ENCODE measurements at places on chromosomes 2 and 18.

GRCh38 chr2:99420751-99421299 is 69.0 kb downstream of the REV1 start:
- no peak for DNase-seq
- peaks cover 6% of the 10 kb centered on the region for H3K36me3 ChIP-seq
- no peak overlapping the region for H3K27ac ChIP-seq

- no peak for DNase-seq
- no peaks in the 10 kb centered on the region for H3K36me3 ChIP-seq
- H3K27ac ChIP-seq: no peak overlapping the region
- H3K27me3 ChIP-seq: peaks cover 14% of the 10 kb centered on the region
- H3K4me1 ChIP-seq: no peaks in the 10 kb centered on the region
Observed at GRCh38 chr2:8392098-8392866, 289.6 kb upstream of the ID2 start.

DNA sequence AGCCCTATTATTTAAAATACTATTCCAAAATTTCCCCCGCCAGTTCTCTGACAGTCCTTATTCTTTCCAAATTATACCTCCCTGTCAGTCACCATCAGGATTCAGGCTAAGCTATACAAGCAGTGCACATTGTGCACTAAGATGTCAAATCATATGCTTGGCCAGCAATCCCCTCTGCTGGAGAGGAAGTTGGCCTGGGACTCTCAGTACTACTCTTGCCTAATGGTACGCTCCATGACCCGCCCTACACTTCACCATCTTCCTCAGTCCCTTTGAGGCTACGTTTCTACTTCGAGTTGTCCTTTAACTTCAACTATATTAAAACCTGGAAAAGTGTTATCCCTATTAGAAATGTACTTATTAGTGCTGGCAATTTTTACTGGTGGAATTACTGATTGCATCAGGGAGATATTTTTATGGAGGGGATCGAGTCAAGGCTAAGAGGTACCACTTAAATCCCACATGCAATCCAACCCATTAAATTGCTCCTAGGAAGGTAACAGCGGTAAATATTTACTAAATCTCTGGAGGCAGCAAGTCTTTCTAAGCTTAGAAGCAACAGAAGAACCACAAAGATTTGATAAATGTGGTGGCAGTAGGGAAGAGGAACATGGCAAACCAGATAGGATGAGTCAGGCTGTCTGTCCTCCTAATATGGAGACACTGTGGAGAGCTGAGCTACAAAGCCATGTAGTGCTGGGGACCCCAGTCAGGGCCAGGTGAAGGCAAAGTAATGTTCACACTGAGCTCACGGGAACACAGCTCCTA is 2.7 kb downstream of the USP40 start:
- H3K27me3 ChIP-seq: no peaks in the 10 kb centered on the region
- no peaks in the 10 kb centered on the region for H3K36me3 ChIP-seq
- H3K4me1 ChIP-seq: peaks cover 5% of the 10 kb centered on the region
- H3K27ac ChIP-seq: no peak overlapping the region

GRCh38 chr2:222693837-222694236 is 22.4 kb downstream of the MOGAT1 start:
- H3K4me3 ChIP-seq: no peak overlapping the region
- no peaks in the 10 kb centered on the region for H3K36me3 ChIP-seq
- no peak for DNase-seq
- no peak overlapping the region for H3K27ac ChIP-seq
- peaks cover 6% of the 10 kb centered on the region for H3K4me1 ChIP-seq

GRCh38 chr2:30282721-30283120 is 51.4 kb downstream of the LBH start:
- H3K27me3 ChIP-seq: no peaks in the 10 kb centered on the region
- peak; percentile 44 for DNase-seq
- peaks cover 89% of the 10 kb centered on the region for H3K4me1 ChIP-seq

GRCh38 chr18:43671431-43671830 is 394.1 kb upstream of the SYT4 start:
- no peaks in the 10 kb centered on the region for H3K36me3 ChIP-seq
- H3K27ac ChIP-seq: no peak overlapping the region
- no peaks in the 10 kb centered on the region for H3K4me1 ChIP-seq
- DNase-seq: no peak

- no peaks in the 10 kb centered on the region for H3K27me3 ChIP-seq
- H3K4me1 ChIP-seq: no peaks in the 10 kb centered on the region
Observed at GRCh38 chr2:237128026-237128703, 42.5 kb downstream of the COPS8 start.

DNA sequence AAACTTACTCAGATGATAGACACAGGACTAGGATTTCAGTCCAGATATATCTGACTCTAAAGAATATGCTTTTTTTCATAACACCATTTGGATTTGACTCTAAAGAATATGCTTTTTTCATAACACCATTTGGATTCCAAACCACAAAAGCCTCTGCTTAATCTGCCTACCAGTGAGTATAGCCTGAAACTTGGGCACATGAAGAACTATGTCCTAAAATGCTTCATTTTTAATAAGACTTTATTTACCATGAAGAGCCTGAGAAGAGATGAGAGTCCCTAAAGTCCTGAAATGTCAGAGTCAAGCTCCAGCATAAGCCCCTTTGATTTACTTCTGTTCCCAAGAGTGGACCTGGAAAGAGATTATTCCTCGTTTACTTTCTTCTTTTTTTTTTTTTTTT is 54.5 kb upstream of the STPG4 start:
- H3K27me3 ChIP-seq: peaks cover under 1% of the 10 kb centered on the region
- H3K36me3 ChIP-seq: no peaks in the 10 kb centered on the region
- no peak for DNase-seq
- H3K4me3 ChIP-seq: no peak overlapping the region

DNA sequence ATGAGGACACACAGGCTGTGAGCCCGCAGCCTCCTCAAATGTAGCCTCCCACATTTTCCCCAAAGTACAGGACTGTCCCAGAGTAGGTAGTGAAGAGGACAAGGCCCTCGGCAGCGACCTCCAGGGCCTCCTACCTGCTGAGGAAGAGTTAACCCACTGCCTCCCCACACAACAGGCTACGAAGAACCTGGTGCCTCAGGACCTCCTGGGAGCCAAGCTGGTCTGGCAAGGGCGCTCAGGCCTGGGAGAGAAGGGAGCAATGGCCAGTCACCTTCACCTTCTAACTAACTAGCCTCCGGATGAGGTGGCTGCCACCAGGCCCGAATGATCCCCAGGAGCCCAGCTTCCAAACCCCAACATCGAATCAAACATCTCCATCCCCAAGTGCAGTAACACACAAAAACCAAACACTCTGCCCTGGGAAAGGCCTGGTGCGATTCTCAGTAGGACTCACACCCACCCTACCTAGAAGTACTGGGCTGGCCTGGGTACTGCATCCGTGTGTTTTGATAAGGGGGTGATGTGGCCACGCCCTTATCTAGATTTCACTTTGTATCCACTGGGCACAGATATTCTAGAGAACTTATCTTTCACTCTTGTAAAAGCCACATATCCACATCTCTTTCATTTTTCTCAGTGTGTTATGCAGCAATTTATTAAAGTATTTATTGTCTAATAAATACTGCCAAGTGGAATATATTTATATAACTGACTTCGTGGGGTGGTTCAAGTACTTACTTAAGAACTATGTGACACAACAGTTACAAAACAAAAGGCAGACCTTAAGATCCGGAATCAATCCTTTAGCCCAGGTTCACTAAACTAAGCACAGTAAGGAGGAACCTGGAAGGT is 9.7 kb downstream of the ERFE start:
- no peak overlapping the region for H3K4me3 ChIP-seq
- DNase-seq: no peak
- no peaks in the 10 kb centered on the region for H3K27me3 ChIP-seq
- peaks cover 39% of the 10 kb centered on the region for H3K36me3 ChIP-seq

GRCh38 chr18:55543130-55543704 is 44.8 kb downstream of the TCF4 start:
- no peak for DNase-seq
- no peak overlapping the region for H3K27ac ChIP-seq
- no peaks in the 10 kb centered on the region for H3K27me3 ChIP-seq
- H3K4me3 ChIP-seq: no peak overlapping the region

DNA sequence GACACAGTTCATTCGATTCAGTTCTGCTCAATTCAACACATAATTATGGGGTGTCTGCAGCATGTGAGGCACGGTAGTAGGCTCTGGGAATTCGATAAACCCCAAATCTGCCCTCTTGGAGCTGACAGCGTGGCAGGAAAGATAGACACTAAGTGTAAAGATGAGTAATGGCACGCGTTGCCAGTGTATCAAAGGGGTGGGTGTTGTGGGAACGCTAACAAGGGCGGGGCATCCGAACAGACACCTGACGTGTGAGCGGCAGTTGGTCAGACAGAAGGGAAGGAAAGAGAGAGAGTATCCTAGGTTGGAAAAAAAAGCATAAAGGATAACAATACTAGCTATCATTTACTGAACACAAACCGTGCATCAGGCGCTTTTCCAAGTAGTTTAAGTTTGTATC is 125.7 kb upstream of the HAAO start:
- DNase-seq: no peak
- H3K4me3 ChIP-seq: no peak overlapping the region
- no peak overlapping the region for H3K27ac ChIP-seq
- H3K27me3 ChIP-seq: no peaks in the 10 kb centered on the region
- H3K4me1 ChIP-seq: no peaks in the 10 kb centered on the region

GRCh38 chr2:81835321-81836000 is 1530.9 kb upstream of the LRRTM1 start:
- H3K27ac ChIP-seq: no peak overlapping the region
- no peaks in the 10 kb centered on the region for H3K27me3 ChIP-seq
- H3K36me3 ChIP-seq: no peaks in the 10 kb centered on the region
- no peaks in the 10 kb centered on the region for H3K4me1 ChIP-seq
- DNase-seq: no peak

- no peak overlapping the region for H3K27ac ChIP-seq
- no peak for DNase-seq
- no peaks in the 10 kb centered on the region for H3K36me3 ChIP-seq
- no peak overlapping the region for H3K4me3 ChIP-seq
- peaks cover 54% of the 10 kb centered on the region for H3K4me1 ChIP-seq
Observed at GRCh38 chr2:449246-450067, 161.6 kb upstream of the ALKAL2 start.

DNA sequence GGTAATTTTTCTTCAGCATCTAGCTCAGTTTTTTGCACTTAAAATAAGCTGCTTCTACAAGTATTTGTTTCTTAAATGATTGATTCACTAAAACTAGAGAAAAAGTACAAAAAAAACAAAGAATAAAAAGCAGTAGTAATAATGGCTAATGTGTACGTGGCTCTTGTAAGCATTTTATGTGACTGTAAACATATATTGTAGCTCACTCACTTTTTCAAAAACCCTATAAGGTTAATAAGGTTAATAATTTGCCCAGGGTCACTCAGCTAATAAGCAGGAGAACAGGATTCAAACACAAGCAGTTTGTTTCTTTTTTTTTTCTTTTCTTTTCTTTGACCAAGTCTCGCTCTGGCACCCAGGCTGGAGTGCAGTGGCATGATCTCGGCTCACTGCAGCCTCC is 67.5 kb downstream of the RMDN2 start:
- H3K27ac ChIP-seq: no peak overlapping the region
- no peaks in the 10 kb centered on the region for H3K36me3 ChIP-seq
- H3K27me3 ChIP-seq: no peaks in the 10 kb centered on the region
- DNase-seq: no peak

DNA sequence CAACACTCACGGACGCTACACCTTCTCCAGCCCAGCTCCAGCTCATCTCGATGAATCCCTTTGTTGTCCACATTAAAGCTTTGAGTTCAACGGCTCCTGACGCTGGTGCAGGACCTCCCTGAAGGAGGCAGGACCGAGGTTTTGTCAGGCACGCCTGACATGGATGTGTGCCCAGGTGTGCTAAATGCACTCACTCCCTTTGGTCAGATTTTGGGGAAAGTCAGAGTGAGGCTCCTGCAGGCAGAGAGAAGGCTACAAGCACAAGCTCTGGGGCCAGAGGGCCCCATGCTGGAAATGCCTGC is 78.6 kb downstream of the NDUFA10 start:
- H3K4me3 ChIP-seq: no peak overlapping the region
- DNase-seq: no peak
- no peak overlapping the region for H3K27ac ChIP-seq
- peaks cover 14% of the 10 kb centered on the region for H3K4me1 ChIP-seq
- no peaks in the 10 kb centered on the region for H3K36me3 ChIP-seq

DNA sequence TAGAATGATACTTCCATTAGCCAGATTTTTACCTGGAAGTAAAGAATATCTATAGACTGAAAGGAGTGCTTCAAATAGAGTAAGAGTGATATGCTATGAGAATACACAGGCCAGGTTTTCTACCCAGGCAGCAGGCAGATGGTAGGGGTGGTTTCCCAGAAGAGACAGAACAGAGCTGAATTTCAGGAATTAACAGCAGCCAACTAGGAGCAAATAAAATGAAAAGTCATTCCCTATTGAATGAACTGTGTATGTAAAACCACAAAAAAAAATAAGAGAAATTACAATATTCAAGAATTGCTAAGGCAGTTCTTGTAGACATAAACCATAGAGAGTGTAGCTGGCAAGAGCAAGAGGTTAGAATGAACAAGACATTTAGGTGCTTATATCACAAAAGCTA is 336.8 kb downstream of the KCNJ3 start:
- no peak overlapping the region for H3K27ac ChIP-seq
- no peaks in the 10 kb centered on the region for H3K36me3 ChIP-seq
- H3K27me3 ChIP-seq: no peaks in the 10 kb centered on the region
- DNase-seq: no peak
- no peak overlapping the region for H3K4me3 ChIP-seq
- no peaks in the 10 kb centered on the region for H3K4me1 ChIP-seq

GRCh38 chr18:56490942-56491341 is 147.4 kb downstream of the TXNL1 start:
- no peak for DNase-seq
- no peaks in the 10 kb centered on the region for H3K36me3 ChIP-seq
- H3K4me1 ChIP-seq: no peaks in the 10 kb centered on the region
- H3K4me3 ChIP-seq: no peak overlapping the region

- no peaks in the 10 kb centered on the region for H3K27me3 ChIP-seq
- no peak overlapping the region for H3K27ac ChIP-seq
- no peak overlapping the region for H3K4me3 ChIP-seq
- DNase-seq: no peak
Observed at GRCh38 chr2:23346029-23346428, 39.0 kb upstream of the KLHL29 start.

- H3K4me1 ChIP-seq: no peaks in the 10 kb centered on the region
- no peaks in the 10 kb centered on the region for H3K27me3 ChIP-seq
- no peak overlapping the region for H3K27ac ChIP-seq
- H3K4me3 ChIP-seq: no peak overlapping the region
- DNase-seq: no peak
Observed at GRCh38 chr2:67135208-67135607, 261.9 kb upstream of the ETAA1 start.

Measured in B cell (primary cell).